ENCODE measurements at places on chromosomes 11 and 22.

- peaks cover 22% of the 10 kb centered on the region for H3K4me1 ChIP-seq
- no peaks in the 10 kb centered on the region for H3K36me3 ChIP-seq
- H3K4me3 ChIP-seq: peak overlapping the region; percentile 50
- H3K27ac ChIP-seq: peak overlapping the region; percentile 71
Observed at GRCh38 chr11:116835042-116835772, 2.2 kb downstream of the APOA1 start.

DNA sequence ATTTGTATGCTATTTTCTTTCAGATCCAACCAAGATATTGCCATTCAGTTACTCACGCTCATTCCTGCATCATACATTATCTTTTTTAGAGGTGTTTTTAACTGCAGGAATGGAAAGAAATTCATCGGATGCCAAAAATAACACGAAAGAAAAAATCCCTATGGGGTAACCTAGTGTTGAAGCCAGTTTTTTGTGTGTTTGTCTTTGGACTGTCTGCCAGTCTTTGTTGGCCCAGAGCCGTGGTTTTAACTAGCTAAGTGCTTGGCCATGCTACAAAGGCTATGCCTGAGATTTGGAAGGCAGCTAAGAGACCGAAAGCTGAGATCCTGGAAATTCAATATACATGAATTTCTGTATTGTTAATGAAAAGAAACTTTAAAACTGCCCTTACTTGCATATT lies 309.8 kb upstream of the CNTN5 start:
- H3K4me1 ChIP-seq: no peaks in the 10 kb centered on the region
- no peaks in the 10 kb centered on the region for H3K27me3 ChIP-seq
- no peaks in the 10 kb centered on the region for H3K36me3 ChIP-seq
- no peak overlapping the region for H3K27ac ChIP-seq
- no peak for DNase-seq

DNA sequence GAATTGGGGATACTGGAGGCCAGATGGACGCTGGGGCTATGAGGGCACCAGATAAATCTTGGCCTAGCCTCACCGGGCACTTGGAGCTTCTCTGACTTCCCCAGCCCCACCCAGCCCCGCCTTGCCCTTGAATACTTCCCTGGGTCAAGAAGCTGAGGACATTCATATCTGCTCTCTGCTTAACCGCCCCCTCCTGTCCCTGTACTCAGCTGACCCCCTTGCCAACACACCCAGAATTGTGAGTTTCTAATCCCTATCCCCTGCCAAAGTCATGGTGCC lies 22.0 kb downstream of the FADS3 start:
- no peak overlapping the region for H3K4me3 ChIP-seq
- no peaks in the 10 kb centered on the region for H3K27me3 ChIP-seq
- H3K4me1 ChIP-seq: no peaks in the 10 kb centered on the region
- peak overlapping the region; percentile 84 for H3K27ac ChIP-seq
- DNase-seq: no peak

- no peak overlapping the region for H3K4me3 ChIP-seq
- H3K36me3 ChIP-seq: no peaks in the 10 kb centered on the region
- no peaks in the 10 kb centered on the region for H3K27me3 ChIP-seq
- H3K27ac ChIP-seq: no peak overlapping the region
- peaks cover 1% of the 10 kb centered on the region for H3K4me1 ChIP-seq
Observed at GRCh38 chr11:34633990-34634693, 13.2 kb downstream of the EHF start.

- DNase-seq: no peak
- peaks cover 29% of the 10 kb centered on the region for H3K36me3 ChIP-seq
- no peaks in the 10 kb centered on the region for H3K27me3 ChIP-seq
- peak overlapping the region; percentile 60 for H3K27ac ChIP-seq
Observed at GRCh38 chr11:61718621-61719302, 33.7 kb upstream of the MYRF start.

- H3K4me1 ChIP-seq: peaks cover 12% of the 10 kb centered on the region
- H3K27me3 ChIP-seq: peaks cover 24% of the 10 kb centered on the region
- DNase-seq: no peak
- no peak overlapping the region for H3K4me3 ChIP-seq
- H3K27ac ChIP-seq: no peak overlapping the region
Observed at GRCh38 chr11:296171-297050, 2.9 kb downstream of the IFITM5 start.
